ENCODE measurements at places on chromosomes 1 and 21. TPM values are rescaled to one million over a fixed set of nuclear protein-coding genes. Genes with fewer than 3 reads are reported as not detected.

OLIG1 gene
- not detected for total RNA-seq

A3GALT2 gene
- total RNA-seq: not detected

CCDC27 gene
- not detected for total RNA-seq

CITED4 gene
- 2.1 TPM for total RNA-seq

OR14K1 gene
- total RNA-seq: not detected

VHLL gene
- total RNA-seq: 0.65 TPM

Measured in activated T-cell treated with anti-CD3 and anti-CD28 coated beads, Interleukin-2, amount 50 U/mL, for 72 hours (primary cell).